Ascending aorta (tissue), 2 donors: ENCODE measurements at places on chromosomes 5 and 9. TPM values are rescaled to one million over a fixed set of nuclear protein-coding genes. Genes with fewer than 3 reads are reported as not detected.

- no peak for DNase-seq
Measured at GRCh38 chr9:14021871-14022525, 291.9 kb downstream of the NFIB start.

- DNase-seq, result no peak
Measured at GRCh38 chr5:151075698-151076331, 5.0 kb downstream of the TNIP1 start.

Gene OSMR
- total RNA-seq, result 52.4 TPM

GRCh38 chr5:52665559-52665958 is 122.2 kb upstream of the ITGA1 start:
- DNase-seq, result no peak

DNA sequence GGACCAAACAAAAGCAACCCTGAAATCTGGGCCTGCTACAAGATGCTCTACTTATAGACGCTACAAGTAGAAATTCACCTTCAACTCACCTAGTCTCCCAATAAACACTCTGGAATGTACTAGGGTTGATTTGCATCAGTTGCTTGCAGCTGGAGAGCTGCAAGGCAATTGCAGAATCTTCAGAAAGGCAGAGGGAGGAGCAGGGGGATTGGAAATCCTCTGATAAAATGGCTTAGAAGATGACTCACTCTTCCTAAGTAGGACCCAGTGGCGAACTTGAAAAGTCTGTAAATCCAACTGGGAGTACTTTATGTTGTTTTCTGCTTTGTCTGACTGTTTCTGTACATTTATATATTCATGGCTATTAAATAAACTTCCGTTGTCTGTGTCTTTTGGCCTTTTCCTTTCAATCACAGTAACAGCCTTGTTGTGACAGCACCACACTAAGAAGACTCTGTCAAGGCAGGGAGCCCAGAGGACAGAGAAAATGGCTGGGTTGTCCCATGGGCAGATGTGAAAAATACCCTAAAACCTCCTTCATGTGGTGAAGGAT is 14.7 kb upstream of the MLLT3 start:
- DNase-seq, result no peak

DNA sequence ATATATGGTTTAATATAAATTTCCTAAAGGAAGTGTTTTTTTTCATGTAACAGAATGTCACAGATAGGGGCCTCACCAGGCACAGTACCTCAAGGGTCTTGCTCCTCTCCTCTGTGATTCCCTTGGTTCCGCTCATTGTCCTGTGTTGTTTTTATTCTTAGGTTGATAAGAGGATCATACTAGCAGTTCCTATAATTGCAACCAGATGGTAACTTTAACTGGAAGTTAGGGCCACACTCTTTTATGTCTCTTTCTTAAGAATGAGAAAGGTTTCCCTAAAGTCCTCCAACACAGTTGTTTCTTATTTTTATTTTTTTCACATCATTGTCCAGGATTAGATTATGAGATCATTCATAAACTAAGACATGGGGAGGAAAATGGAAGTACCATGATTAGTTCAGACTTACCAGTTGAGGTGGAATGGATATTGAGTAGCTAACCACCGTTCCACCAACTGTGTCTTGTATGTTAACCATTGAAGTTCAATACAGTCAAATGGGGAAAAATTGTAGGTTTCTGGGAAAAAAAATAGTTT is 41.1 kb downstream of the FAM174A start:
- no peak for DNase-seq

DNA sequence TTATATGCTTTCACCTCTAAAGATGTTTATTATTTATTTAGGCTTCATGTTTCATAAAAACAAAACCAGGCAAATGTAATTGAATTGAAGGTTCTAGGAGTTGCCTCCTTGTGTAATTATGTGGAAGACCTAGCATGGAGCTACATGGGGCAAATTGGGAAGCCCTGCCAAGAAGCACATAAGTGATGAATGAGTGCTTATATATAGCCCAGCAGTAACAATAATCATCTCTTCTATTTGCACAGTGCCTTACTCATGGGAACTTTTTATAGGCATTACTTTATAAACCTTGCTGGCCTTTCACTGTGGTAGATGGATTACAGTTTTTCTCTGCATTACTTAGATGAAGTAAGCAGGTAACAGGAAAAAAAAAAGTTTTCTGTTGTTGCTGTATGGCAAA is 40.0 kb upstream of the GRAMD2B start:
- DNase-seq, result peak; percentile 73

DNA sequence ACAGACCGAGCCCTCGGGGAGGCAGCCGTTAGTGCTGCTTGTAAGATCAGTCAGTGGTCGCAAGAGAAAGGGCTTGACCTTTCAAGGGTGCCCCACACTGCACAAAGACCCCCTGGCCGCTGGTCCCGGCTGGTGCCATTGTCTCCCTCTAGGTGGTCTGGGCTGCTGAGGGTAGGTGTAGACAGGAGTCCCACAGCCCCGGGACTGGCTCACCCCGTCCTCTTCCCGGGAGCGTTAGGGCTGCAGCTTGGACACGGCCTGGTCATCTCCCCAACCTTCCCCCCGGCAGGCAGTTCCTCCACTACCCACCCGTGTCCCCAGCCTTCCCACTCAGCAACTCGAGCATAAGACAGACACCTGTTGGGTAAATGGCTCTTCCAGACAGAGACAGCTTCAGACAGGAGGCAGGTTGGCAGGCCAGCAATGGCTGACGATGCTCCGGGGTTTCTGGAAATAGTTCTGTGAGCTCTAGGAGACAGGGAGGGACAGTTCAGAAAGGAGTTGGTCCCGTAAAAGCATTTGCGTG is 15.3 kb upstream of the TMEM250 start:
- DNase-seq, result no peak

- no peak for DNase-seq
Measured at GRCh38 chr5:1893754-1894153, 11.0 kb upstream of the IRX4 start.

- no peak for DNase-seq
Measured at GRCh38 chr9:71795097-71795813, 26.9 kb upstream of the CEMIP2 start.

DNA sequence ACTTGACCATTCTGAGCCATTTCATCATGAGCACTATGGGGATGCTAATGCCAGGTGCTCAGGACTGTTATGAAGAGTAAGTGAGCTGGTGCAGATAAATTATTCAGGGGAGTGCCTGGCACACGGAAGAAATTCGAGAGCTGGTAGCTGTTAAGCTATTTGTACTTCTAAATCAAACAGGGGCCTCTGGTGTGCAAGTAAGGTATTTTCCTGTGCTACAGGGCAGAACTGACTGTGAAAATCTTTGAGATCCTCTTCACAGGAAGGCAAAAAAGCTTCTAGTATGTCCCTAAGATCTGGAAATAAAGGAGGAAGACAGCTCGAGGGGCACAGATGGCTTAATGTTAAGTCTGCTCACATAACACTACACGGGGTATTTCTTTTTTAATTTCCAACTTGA is 106.3 kb upstream of the SPOCK1 start:
- DNase-seq, result no peak

Gene PCDHB2
- total RNA-seq, result 1.4 TPM
